Thyroid gland (tissue), 4 donors: ENCODE measurements at places on chromosomes 5 and 9. TPM values are rescaled to one million over a fixed set of nuclear protein-coding genes. Genes with fewer than 3 reads are reported as not detected.

GRCh38 chr9:72205513-72205912 lies 56.3 kb downstream of the GDA start:
- H3K4me1 ChIP-seq: no peaks in the 10 kb centered on the region
- no peak overlapping the region for H3K4me3 ChIP-seq
- DNase-seq: no peak
- no peaks in the 10 kb centered on the region for H3K27me3 ChIP-seq
- H3K27ac ChIP-seq: no peak overlapping the region

DNA sequence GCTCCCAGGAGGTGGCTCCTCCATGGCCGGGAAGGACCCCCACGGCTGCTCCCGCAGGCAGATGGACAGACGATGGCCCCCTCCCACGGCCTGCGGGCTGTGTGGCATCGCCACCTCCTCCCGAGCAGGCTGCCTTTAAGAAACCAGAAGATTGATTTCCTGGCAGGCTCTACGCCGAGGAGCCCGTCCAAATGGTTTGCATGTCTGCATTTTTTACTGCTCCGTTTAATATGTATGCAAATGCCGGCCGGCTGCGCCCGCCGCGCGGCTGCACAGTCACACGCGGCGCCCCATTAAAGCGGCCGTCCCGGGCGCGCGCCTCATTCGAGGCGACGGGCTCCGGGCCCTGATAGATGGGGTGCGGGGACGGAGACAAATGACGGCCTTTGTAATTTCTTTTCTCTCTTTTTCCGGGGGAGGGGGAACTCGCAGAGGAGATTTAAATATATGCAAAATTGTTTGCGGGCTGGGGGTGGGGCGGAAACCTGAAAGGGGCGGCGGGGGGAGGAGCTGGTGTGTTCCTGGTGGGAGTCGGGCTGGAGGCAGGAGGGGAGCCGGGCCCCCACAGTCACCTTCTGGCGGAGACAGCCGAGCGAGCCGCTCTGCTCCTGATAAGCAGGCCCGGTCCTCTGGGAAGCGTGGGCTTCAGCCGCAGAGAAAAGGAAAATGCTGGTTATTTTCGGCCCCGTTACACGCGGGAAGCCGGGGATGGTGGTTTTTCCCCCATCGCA lies 158.7 kb upstream of the IER5L start:
- peak overlapping the region; percentile 21 for H3K4me3 ChIP-seq
- peaks cover 61% of the 10 kb centered on the region for H3K4me1 ChIP-seq
- no peaks in the 10 kb centered on the region for H3K27me3 ChIP-seq
- peak overlapping the region; percentile 72 for H3K27ac ChIP-seq
- no peaks in the 10 kb centered on the region for H3K36me3 ChIP-seq

HTR1A gene
- 1.1 TPM for total RNA-seq

GRCh38 chr5:31285025-31285424 lies 91.5 kb downstream of the CDH6 start:
- no peak overlapping the region for H3K27ac ChIP-seq
- H3K36me3 ChIP-seq: no peaks in the 10 kb centered on the region
- H3K4me1 ChIP-seq: no peaks in the 10 kb centered on the region
- DNase-seq: peak; percentile 8
- H3K4me3 ChIP-seq: no peak overlapping the region
- no peaks in the 10 kb centered on the region for H3K27me3 ChIP-seq

- DNase-seq: no peak
- no peaks in the 10 kb centered on the region for H3K36me3 ChIP-seq
- no peak overlapping the region for H3K27ac ChIP-seq
- no peak overlapping the region for H3K4me3 ChIP-seq
- H3K4me1 ChIP-seq: no peaks in the 10 kb centered on the region
Measured at GRCh38 chr5:12016159-12016746, 112.0 kb upstream of the CTNND2 start.

DNA sequence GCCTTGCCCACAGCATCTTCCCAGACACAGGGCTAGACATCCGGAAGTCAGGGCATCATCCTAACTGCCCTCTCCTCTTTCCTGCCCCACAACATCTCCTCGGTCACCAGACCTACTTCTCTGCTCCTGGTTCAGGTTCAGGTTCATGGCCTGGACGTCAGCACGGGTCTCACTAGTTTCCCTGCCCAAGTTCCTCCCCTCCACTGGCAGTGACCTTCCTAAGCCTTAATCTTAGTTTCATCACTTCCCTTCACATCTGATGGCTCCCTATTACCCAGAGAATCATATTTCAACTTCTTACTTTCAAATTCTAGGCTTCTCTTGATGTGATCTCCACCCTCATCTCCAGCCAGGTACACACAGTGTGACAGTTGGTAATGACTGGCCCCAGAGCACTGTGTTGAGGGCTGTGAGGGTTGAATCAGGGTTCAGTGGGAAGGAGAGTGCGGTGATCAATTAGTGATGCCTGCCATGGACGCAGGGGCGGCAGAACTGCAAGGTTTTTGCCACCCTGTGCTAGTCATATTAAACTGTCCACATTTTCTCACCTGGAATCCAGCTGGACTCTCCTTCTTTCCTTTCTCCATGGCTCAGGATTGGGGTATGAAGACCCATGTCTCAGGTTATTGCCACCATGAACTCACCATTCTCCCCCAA lies 34.3 kb upstream of the CRB2 start:
- H3K36me3 ChIP-seq: no peaks in the 10 kb centered on the region
- no peak overlapping the region for H3K4me3 ChIP-seq
- H3K27me3 ChIP-seq: no peaks in the 10 kb centered on the region
- H3K4me1 ChIP-seq: peaks cover 27% of the 10 kb centered on the region

GRCh38 chr9:114968671-114969070 lies 38.3 kb upstream of the TNFSF8 start:
- H3K4me1 ChIP-seq: no peaks in the 10 kb centered on the region
- no peak overlapping the region for H3K27ac ChIP-seq
- H3K36me3 ChIP-seq: no peaks in the 10 kb centered on the region
- no peaks in the 10 kb centered on the region for H3K27me3 ChIP-seq

WDR38 gene
- not detected for total RNA-seq

CAMK4 gene
- 0.45 TPM for total RNA-seq

DNA sequence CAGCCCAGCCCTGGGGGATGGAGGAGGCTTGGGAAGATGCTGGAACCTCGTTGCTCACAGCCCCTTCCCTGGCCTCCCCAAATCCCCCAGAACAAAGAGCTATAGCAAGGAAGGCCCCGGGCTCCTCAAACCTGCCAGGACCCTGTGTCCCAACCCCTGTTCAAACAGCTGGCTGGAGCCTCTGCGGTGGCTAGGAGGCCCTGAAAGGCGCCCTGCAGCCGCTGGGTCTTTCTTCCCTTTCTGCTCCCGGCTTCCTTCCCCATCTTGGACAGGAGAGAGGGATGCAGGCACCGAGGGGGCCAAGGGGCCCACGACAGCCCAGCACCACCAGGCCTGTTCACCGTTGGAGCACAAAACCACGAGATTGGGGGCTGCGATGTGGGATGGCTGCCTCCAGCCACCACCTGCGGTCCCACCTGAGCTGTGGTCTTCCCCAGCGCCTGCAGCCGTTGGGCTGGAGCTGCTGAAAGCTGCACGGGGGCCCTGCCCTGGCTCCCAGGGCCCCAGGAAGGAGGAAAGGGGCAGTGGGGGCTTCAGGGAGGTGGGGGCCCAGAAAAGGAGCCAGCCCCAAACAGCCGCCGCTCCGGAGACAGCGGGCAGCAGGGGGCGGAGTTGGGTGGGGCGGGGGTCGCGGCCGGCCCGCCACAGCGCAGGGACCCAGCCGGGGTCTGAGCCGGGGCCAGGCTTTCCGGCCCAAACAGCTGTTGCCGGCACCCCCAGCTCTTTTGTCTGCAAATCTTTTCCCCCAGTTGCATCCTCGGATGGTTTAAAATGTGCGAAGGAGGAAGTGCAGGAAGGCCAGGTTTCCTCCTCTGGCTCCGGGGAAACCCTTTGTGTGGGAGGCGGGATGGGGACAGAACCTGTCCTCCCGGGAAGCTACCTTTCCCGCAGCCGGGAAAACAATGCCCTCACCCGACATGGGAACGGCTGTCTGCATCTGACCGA lies 16.1 kb downstream of the NOTCH1 start:
- no peaks in the 10 kb centered on the region for H3K36me3 ChIP-seq
- H3K4me1 ChIP-seq: peaks cover 65% of the 10 kb centered on the region
- no peak overlapping the region for H3K27ac ChIP-seq
- no peak for DNase-seq
- H3K27me3 ChIP-seq: no peaks in the 10 kb centered on the region

DNA sequence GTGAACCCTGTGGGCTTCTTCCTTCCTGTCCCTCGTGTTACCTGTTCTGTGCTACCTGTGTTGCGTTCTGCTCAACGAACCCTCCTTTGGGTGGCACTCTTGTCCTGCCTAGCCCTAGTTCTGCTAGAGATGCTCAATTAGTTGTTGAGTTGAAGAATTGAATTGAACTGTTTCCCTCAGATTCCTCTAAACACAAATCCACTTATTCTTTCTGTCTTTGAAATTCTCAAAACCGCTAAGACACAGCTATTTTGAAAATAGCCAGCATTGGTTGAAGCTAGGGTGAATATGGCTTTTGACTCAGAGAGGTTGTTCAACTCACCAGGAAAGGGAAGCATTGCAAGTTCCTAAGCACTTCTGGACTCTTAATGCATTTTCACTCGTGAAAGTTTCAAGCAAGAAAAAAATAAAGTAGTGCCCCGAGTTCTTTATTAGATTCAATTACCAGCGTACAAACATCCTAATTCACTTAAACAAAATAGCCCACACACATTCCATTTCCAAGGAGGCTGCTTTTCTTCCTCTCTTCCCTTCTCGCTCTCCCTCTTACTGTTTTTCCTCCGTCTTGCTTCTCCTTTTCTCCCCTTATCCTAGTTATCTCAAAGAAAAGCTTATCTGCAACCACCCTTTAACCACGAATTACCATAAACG lies 642 bp upstream of the ITGA1 start:
- no peaks in the 10 kb centered on the region for H3K27me3 ChIP-seq
- peak; percentile 71 for DNase-seq
- peak overlapping the region; percentile 82 for H3K27ac ChIP-seq
- H3K4me3 ChIP-seq: peak overlapping the region; percentile 66
